ENCODE measurements at places on chromosomes 6 and 20. TPM values are rescaled to one million over a fixed set of nuclear protein-coding genes. Genes with fewer than 3 reads are reported as not detected.

ADGRF5 gene
- total RNA-seq, result not detected

HDGFL1 gene
- total RNA-seq, result not detected

CST7 gene
- not detected for total RNA-seq

SLC17A3 gene
- not detected for total RNA-seq

BNIP5 gene
- total RNA-seq, result not detected

DEFB124 gene
- total RNA-seq, result not detected

EEF1A2 gene
- total RNA-seq, result 0.33 TPM

HLA-DRB1 gene
- total RNA-seq, result 0.24 TPM

CTCFL gene
- not detected for total RNA-seq
